ENCODE measurements at places on chromosomes 4 and X. TPM values are rescaled to one million over a fixed set of nuclear protein-coding genes. Genes with fewer than 3 reads are reported as not detected.

DNA sequence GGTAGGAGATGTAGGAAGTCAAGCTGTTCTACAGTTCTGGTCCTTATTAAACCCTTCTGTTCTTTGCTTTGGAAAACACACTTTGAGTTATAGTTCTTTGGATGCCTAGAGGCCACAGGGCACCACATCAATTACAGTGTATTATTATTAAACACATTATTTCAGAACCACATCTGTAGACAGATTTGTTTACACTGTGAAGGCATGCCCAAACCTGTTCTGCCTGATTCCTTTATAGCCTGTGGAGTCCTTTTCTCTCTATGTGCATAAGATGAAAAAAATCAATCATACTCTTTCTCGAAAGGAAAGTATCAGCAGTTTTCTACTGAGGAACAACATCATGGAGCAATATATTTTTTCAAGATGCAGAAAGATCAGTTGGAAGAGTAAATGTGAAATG lies 371.3 kb upstream of the INTU start:
- no peak for DNase-seq
- H3K27me3 ChIP-seq = no peaks in the 10 kb centered on the region
- H3K36me3 ChIP-seq = no peaks in the 10 kb centered on the region
- no peak overlapping the region for H3K27ac ChIP-seq
- H3K4me1 ChIP-seq = no peaks in the 10 kb centered on the region
- H3K4me3 ChIP-seq = no peak overlapping the region

GRCh38 chr4:38979511-38980230 lies 52.5 kb downstream of the TMEM156 start:
- H3K27ac ChIP-seq = no peak overlapping the region
- H3K4me1 ChIP-seq = no peaks in the 10 kb centered on the region
- H3K27me3 ChIP-seq = no peaks in the 10 kb centered on the region
- no peaks in the 10 kb centered on the region for H3K36me3 ChIP-seq
- no peak overlapping the region for H3K4me3 ChIP-seq
- DNase-seq = no peak

DNA sequence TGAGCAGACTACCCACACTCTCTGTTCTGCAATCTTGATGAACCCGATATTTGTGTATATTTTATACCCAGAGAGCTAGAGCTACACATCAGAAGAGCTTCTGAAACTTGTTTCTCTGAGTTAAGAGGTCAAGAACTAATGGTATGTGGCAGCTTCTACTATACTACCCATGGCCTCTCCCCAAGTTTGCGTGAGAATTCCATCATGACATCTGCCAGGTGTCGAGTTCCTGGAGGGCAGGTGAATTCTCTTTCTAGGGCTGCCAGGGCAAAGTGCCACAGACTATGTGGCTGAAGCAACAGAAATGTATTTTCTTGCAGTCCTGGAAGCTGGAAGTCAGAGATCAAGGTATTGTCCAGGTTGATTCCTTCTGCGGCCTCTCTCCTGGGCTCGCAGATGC lies 4.4 kb downstream of the SORCS2 start:
- H3K4me1 ChIP-seq = peaks cover 4% of the 10 kb centered on the region
- H3K27me3 ChIP-seq = no peaks in the 10 kb centered on the region
- no peak for DNase-seq
- no peak overlapping the region for H3K4me3 ChIP-seq

DNA sequence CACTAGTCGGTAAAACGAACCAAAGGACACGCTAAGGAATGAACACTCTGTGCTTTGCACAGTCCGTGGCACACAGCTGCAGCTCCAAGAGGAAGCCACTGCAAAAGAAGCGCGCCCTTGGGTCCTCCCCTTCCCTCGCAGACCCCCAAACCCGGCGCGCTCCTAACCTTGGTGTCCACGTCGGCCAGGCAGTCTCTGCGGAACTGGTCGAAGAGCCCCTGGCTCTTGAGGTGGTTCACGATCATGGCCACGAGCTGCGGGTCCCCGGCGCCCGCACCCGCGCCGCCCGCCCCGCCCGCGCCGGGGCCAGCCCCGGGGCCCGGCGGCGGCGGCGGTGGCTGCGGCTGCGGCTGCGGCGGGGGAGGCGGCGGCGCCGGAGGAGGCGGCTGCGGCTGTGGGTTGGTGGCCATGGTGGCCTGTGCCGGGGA lies 333 bp downstream of the BOD1L1 start:
- no peaks in the 10 kb centered on the region for H3K27me3 ChIP-seq
- peaks cover 17% of the 10 kb centered on the region for H3K4me1 ChIP-seq
- H3K36me3 ChIP-seq = no peaks in the 10 kb centered on the region

DNA sequence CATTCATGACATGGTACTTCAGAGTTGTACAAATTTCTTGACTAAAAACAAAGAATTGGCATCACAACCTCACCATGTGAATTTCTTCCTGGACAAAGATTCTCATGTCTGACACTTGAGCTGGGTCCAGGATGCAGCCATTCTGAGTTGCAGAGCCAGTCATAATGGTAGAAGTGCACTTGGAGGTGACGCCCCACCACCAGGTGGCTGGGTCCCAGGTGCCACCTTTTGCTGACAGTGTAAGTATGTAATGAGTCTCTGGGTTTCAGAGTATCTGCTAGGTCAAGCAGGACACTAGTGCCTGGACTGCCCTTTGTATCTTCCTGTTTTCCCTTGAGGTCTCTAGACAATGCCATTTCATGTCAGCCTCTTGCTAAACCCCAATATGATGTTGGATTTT lies 36.6 kb upstream of the WDR1 start:
- no peaks in the 10 kb centered on the region for H3K36me3 ChIP-seq
- no peaks in the 10 kb centered on the region for H3K4me1 ChIP-seq
- H3K27ac ChIP-seq = no peak overlapping the region
- no peaks in the 10 kb centered on the region for H3K27me3 ChIP-seq
- DNase-seq = no peak
- H3K4me3 ChIP-seq = no peak overlapping the region

Gene AR
- 0.43 TPM for total RNA-seq

GRCh38 chrX:110698696-110699095 lies 96.9 kb downstream of the CHRDL1 start:
- H3K27me3 ChIP-seq = no peaks in the 10 kb centered on the region
- DNase-seq = no peak
- no peaks in the 10 kb centered on the region for H3K4me1 ChIP-seq
- H3K27ac ChIP-seq = no peak overlapping the region
- H3K36me3 ChIP-seq = no peaks in the 10 kb centered on the region
